ENCODE measurements at places on chromosomes 3 and 15.

GRCh38 chr3:18808429-18808828 is 339.9 kb upstream of the KCNH8 start:
- no peak for DNase-seq

- no peak for DNase-seq
Measured at GRCh38 chr15:71495398-71495780, 315.0 kb upstream of the NR2E3 start.

GRCh38 chr15:50881121-50882048 is 27.1 kb upstream of the AP4E1 start:
- no peak for DNase-seq

- DNase-seq: no peak
Measured at GRCh38 chr3:183022936-183023516, 42.7 kb upstream of the DCUN1D1 start.

- peak; percentile 68 for DNase-seq
Measured at GRCh38 chr15:31024330-31024729, 32.9 kb upstream of the MTMR10 start.

GRCh38 chr3:185764980-185765370 is 59.9 kb downstream of the IGF2BP2 start:
- no peak for DNase-seq

DNA sequence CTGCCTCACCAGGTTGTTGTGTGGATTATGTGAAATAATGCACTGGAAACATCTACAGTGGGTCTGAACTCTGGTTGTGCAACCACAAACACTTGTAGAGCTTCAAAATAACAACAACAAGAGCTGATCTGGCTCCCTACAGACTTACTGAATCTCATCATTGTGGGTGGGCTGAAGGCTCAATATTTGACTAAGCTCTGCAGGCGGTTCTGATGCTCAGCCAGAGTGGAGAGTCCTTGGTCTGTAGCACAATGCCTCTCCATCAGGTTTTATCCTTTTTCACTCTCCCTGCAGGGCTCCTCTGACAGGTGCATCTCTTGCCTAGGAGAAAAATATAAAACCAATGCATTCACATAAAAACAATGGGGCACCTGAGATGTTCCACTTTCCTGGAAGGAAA is 456.3 kb upstream of the ONECUT1 start:
- DNase-seq: no peak
